ENCODE measurements at places on chromosomes 3 and 15.

GRCh38 chr3:10193692-10194327, 29.1 kb downstream of the IRAK2 start:
- no peak for DNase-seq

- no peak for DNase-seq
Measured at GRCh38 chr3:142846779-142847577, 41.9 kb downstream of the PCOLCE2 start.

GRCh38 chr3:123832692-123833397, 51.3 kb downstream of the MYLK start:
- no peak for DNase-seq

- DNase-seq: no peak
Measured at GRCh38 chr3:8556473-8556869, 54.8 kb downstream of the LMCD1 start.

DNA sequence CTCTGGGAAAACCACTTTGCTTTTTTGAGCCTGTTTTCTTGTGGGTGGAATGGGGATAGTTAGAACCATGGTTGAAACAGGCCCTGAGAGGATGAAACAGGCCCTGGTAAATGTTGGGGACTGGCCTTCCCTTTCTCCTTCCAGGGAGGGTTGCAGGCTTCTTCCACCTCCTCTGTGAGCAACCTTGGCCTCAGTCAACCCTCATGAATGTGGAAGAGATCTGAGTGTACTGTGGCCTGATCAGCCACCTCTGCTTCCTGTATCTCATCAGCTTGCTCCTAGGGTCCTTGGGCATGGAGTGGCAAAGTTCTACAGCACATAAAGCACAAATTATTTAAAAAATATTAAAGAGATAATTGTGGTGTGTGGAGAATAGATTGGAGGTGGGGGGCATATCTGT, 17.6 kb upstream of the TRH start:
- no peak for DNase-seq

DNA sequence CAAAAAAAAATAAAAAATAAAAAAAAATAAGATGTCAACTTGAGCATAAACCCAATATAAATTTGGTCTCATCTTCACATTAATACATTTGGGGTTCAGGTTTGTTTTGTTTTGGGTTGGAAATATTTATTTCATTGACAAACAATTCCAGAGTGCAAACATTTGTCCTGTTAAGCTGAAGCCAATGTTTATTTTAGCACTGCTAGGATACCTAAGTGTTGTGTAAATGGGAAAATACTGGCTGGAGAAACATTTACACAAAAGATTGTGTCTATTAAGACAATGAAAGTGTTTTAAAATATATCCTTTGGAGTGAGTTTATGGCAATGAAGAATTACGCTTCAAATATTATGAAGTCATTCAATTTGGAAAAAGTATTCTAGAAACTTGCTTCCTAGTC, 91.1 kb downstream of the MEIS2 start:
- no peak for DNase-seq

DNA sequence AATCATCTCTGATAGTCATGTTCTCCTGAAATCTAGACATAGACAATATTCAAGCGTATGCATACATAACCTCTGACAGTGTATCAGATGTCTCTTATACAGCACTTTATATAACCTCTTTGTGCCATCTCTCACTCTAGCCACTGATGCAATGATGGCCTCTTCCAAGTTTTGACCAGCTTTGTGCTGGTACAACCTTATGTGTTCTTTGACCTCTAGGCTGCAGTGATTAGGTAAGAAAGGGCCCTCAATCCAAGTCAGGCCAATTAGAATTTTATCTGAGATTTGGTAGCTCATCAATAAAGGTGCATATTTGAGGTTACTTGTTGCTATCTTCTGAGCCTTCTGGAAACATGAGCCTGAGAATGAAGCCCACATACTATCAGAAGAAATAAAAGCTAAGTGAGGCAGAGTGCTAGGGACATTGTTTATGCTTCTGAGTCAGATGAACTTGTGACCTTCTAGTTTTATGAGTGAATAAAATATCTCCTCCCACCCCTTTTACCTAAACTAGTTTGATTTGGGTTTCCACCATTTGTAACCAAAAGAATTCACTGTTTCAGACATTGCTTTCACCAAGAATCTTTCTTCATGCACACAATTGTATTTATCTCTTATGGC, 283.2 kb upstream of the SUCLG2 start:
- no peak for DNase-seq

- no peak for DNase-seq
Measured at GRCh38 chr15:57548835-57549234, 42.9 kb upstream of the MYZAP start.

DNA sequence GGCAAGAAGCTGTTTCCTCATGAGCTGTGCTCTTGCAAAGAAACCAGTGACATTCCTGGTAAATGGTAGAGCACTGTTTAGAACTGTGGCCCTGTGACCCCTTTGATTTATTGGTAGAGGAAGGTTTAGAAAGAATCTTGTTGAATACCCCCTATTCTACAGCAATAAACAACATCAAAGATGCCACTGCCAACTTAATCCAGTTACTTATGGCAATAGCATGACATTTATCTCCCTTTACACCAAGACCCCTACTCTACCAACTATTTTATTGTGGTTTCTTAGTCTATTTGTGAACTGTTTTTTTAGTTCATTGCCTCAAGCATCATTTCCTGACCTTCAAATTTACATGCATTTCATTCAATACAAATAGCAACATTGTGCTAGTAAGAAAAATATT, 288.6 kb downstream of the EPHA3 start:
- no peak for DNase-seq

- DNase-seq: no peak
Measured at GRCh38 chr3:26308454-26308853, 314.1 kb upstream of the LRRC3B start.

DNA sequence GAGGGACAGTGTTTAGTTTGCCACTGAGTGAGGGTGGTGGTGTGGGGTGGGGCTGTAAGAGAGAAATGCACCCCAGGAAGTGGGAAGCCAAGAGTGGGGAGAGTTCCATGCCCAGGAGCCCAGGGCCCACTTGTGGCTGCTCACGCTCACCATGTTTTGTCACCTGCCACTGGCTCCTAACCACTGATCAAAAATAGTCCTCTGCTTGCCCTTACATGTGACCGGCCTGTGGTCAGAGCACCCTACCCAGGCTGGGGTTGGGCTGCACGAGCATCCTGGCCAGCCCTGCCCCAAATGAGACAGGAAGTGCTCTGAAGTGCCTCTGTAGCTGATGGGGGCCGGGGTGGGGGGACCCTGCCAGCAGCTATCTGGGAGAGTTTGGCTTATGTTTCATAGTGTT, 216.3 kb downstream of the RPLP1 start:
- DNase-seq: no peak

DNA sequence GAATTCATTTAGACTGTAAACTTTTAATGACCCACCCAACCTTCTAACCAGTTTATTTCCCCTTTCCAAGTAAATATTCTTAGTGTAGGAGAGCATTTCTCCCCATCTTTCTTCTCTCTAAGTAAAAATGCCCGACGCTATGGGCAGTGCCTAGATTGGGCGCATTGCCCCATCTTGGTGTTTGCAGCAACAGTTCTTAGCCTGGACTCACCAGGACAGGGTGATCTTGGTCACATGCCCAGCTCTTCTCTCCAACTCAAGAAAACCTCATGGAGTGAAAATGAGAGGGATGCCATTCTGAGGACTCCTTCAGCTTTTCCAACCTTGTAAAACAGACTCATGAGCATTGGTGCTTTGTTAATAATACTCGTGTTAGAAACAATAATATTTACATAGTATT, 76.7 kb downstream of the GHSR start:
- DNase-seq: no peak

DNA sequence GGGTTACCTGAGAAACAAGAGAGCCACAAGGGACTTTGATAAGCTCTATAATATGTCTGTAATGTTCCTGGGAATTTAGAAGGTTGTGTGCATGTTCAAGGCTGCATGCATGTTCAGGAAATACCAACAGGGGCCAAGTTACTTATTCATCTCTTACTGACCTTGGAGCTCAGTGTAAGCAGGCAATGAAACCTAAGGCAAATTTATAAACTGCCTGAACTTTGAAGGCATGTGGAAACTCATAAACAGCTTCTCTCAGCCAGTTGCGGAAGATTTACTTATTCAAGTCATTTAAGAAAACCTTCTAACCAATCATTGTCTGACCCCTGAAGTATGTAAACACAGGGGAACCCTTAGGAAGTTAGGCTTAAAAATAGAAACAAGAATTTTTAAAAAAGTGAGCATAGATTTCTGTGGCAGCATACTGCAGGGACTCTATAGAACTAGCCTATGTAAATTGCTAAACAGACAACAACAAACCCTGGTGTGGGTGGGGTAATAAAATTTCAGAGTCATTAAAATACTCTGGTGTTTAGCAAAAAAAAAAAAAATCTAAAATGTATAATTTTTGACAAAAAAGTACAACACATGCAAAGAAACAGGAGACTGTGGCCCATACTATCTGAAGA, 57.2 kb downstream of the SLC15A2 start:
- no peak for DNase-seq

DNA sequence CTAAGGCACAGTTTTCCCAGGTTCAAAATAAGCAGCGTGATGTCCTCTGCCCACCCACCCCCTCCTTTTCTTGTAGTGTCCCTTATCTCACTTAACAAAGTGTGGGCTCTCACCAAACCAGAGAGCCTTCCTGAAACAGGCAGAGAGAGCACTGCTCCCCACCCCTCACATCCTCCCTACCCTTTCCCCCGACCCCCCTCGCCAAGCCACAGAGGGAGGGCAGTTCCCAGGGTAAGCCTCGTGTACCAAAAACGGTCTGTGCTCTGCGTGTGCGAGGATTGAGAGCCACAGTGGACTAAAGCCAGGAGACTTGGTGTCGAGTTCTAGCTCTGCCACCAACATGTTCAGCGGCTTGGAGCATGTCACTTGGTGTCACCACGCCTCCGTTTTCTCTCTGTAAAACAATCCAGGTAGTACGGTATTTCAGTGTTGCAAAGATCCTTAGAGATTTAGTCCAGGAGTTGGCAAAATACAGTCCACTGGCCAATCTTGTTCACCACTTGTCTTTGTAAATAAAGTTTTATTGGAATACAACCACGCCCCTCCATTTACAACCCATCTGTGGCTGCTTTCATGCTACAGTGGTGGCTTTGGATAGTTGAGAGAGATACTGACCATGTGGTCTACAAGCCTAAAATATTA, 249.9 kb downstream of the OPA1 start:
- DNase-seq: no peak

GRCh38 chr3:77372634-77373346, 332.9 kb downstream of the ROBO2 start:
- DNase-seq: no peak
